ENCODE measurements at places on chromosomes 12 and 14.

DNA sequence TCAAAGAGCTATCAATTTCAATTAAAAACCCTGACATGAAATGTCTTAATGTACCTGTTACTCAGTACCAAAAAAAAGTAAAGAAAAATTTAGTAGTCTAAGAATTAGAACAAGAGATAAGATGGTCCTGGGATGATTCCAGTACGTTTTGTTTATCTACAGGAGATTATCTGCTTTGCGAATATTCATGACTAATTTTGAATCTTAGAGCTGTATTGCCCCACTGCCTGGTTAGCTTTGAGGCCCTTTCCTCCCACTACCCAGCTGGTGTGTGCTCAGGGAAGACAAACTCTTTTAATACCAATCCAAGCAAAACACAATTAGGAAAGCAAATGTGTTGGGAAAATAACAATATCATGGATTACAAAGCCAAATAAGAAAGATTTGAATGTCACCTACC, 263.5 kb downstream of the FOXG1 start:
- no peak for DNase-seq

DNA sequence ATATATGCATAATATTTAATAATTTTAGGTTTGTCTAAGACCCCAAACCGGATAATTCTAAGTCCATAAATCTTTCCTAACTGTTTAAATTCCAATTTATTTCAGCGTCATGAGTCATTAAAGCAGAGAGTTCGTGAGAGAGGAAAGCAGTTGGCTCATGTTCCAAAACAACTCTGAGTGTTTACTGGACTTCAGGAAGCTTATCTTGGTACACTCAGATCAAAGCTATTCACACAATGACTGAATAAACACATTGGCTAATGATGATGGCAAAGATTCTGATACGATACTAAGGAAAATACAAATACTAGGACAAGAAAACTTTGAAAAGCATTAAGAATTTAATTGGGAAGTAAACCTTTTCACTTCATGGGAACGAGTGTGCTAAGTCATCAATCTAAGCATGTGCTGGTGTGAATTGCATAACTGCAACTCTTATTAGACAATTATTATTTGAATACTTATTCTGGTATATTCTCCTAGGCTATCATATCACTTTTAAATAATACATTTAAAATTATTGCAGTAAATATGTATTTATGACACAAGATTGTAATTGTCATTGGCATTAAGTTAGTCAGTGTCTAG, 34.8 kb upstream of the CLEC14A start:
- no peak for DNase-seq

DNA sequence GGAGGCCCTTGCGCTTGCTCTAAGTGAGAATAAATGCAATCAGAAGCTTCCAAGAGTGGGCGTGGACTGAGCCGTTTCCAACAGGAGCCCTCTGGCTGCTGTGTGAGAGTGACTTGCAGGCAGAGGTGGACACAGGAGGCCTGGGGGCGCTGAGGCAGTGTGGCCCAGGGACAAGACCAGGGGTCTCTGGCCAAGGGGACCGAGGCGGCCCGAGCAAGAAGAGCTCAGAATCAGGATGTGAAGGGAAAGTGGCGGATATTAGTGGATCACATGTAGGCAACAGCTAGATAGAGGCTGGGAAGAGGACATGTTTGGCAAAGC, 8.6 kb downstream of the RIMBP2 start:
- DNase-seq: no peak

GRCh38 chr12:55721601-55722213, 1.5 kb downstream of the RDH5 start:
- DNase-seq: no peak

DNA sequence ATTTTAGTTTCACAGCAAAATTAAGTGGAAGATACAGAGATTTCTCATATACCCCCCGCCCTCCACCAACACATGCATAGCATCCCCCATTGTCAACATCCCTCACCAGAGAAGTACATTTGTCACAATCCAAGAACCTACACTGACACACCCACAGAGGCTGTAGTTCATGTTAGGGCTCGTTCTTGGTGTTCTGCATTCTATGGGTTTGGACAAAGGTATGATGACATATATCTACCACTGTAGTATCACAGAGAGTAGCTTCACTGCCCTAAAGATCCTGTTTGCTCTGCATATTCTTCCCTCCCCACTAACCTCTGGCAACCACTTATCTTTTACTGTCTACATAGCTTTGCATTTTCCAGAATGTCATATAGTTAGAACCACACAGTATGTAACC, 444.6 kb upstream of the DCN start:
- no peak for DNase-seq

DNA sequence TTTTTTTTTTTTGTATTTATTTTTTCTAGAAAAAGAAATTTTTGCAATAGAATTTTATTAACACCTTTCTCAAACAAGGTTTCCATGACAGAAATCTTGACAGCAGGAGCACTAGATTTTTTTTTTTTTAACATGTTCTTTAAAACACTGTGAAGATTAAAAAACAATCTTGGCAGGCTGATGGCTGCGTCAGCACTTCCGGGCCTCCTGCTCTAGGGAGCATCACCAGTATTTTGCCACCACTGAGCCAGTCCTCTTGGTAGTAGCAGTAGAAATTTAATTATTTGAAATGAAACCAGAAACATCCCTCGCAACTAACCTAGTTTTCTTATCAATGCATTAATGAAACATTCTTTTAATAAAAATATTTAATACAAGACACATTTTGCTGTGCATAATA, 99.6 kb downstream of the APAF1 start:
- no peak for DNase-seq

DNA sequence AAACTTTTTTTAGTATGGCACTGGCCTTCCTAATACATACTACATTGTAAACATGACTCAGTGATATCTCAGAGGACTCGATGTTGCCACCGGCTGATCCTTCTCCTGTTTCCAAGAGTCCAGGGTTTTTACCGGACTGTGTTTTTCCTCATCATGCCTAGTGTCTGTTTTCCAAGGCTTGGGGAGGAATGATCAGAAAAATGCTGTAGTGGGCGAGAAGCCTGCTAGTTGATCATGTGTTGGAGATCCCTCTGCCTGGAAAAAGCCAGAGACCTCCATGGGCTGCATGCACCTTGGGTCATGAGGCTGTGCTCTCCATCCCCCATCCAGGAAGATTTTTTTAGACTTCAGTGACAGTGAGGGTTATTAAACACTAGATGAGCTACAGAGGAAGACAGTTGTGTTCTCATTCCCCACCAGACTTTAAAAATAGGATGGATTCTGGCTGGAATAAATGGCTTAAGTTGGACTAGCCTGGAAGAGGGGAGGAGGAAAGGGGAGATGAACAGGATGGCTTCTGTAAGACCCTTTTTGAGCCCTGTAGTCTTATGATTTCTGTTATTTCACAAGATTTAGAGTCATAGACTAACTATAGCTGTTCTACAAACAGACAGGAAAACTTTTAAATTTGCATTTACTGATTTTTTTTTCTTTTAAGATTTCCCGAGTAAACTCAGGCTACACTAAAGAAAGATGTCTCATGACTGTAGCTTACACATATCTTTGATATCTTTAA, 145.7 kb downstream of the SAMD4A start:
- no peak for DNase-seq

- DNase-seq: no peak
Measured at GRCh38 chr12:132143336-132144071, 615 bp downstream of the DDX51 start.

- DNase-seq: no peak
Measured at GRCh38 chr12:113955109-113955970, 10.8 kb downstream of the RBM19 start.

- no peak for DNase-seq
Measured at GRCh38 chr14:104956290-104956890, 21.8 kb downstream of the AHNAK2 start.
